Dermis blood vessel endothelial cell (primary cell): ENCODE measurements at places on chromosomes 1 and 21.

DNA sequence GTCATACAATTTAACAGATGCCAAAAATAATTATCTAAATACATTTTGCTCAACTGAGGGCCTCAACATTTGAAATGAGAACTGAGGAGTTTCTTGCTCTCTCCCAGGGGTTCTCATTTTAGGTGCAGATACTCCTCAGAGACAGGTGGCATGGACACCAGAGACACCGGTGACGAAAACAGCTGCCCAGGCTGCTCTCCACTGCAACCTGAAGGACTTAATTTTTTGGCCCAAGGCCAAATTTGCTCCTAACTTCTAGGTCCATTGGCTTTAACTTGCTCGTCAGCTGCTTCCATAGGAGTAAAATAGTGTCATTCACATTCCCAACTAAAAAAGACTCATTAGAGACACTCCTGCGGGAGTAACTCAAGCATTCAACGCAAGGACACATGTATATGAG, 87.0 kb downstream of the NRIP1 start:
- DNase-seq: peak; percentile 11

GRCh38 chr1:243267914-243268653, 12.2 kb downstream of the SDCCAG8 start:
- peak; percentile 82 for DNase-seq

DNA sequence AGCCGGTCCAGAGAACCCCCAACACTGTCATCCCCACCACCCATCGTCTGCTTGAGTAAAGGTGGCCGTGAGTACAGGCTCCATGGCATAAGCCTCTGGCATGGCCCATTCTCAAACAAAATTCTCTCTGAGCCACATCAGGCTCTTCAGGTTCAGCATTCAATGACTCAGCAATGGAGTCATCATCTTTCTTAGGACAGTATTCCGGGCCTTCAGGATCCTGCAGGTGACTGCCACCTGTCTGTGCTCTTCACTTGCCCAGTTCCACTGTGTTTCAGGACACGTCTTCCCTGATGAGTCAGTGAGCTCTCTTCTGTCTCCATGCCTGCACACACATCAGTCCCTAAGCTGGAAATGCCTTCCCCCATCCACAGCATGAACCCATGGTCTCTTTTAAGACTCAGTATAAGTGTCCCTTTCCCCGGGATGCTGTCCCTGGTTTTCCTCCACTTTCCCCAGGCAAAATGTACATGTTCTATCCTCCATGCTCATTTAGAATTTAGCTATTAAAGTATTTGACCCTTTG, 81.1 kb upstream of the FGGY start:
- DNase-seq: no peak

DNA sequence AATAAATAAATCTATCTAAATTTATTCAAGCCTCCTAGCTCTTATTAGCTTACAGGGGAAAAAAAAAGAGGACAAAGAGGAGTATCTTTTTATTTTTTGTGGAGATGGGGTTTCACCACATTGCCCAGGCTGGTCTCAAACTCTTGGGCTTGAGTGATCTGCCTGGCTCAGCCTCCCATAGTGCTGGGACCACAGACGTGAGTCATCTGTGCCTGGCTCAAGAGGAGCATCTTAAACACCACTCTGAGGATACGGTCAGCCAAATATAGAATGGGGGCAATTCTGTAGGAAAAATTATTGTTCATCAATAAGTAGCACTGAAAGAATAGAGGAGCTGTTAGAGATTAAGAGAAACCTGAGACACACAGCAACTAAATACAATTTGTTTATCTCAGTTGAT, 24.1 kb downstream of the SLC45A3 start:
- DNase-seq: no peak

DNA sequence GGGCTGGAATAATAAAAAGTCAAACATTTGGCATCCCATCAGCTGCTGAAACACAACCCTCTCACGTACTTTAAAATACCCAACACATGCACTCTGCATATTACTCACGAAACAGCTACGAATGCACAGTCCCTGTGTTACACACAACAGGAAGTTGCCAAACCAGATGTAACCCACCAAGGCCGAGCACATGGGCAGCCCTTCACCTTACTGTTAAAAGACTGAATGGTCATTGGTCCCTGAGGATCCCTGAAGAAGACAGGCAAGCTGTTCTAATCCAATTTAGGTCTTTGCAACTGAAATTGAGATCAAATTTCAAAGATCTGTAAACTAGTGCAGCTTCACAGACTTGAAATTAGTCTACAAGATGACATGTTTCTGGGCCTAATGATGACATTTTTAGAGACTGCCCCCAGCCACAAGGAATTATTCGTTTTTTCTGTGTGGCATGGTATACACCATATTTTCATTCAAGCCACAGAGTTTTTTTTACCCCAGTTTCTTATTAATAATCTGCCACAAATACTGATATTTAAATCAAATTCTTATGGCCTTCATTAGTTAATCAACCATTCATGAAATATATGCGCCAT, 25.6 kb upstream of the IER5 start:
- no peak for DNase-seq

- DNase-seq: no peak
Observed at GRCh38 chr1:19035377-19036040, 79.0 kb upstream of the IFFO2 start.

DNA sequence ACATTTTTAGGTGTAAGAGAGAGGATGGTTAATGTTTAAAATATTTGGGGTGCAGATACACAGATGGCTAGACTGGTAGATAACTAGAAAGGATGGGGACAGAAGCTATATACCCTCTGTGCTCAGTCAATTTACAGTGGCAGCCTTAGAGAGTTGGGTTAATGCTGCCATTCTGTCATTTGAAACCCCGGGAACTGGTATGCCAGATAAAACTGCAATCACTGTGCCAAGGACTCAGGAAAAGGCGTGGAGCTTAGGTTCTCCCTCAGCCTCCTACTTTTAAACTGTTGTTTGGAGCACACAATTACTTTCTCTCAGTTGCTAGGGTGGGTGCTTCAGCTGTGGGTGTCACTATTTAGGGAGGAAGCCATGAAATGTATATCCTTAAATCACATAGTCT, 90.0 kb upstream of the HNRNPU start:
- no peak for DNase-seq

- no peak for DNase-seq
Observed at GRCh38 chr1:193437785-193438184, 251.4 kb upstream of the B3GALT2 start.

- no peak for DNase-seq
Observed at GRCh38 chr1:112893288-112894009, 62.5 kb downstream of the SLC16A1 start.
